ENCODE measurements at places on chromosomes 6 and 20.

DNA sequence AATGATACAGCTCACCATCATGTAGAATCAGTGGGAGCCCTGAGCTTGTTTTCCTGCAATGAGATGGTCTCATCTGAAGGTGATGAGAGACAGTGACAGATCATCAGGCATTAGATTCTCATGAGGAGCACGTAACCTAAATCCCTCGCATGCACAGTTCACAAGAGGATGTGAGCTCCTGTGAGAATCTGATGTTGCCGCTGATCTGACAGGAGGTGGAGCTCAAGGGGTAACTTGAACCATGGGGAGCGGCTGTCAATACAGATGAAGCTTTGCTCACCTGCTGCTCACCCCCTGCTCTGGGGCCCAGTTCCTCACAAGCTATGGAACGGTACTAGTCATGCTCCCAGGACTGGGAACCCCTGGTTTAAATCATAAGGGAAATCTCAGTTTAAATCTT, 89.2 kb downstream of the THBS2 start:
- DNase-seq, result no peak

GRCh38 chr6:71211799-71212198, 76.8 kb upstream of the OGFRL1 start:
- DNase-seq, result no peak

- DNase-seq, result no peak
These were observed 258.7 kb downstream of the THBS2 start for GRCh38 chr6:168994956-168995355.

GRCh38 chr6:36510365-36510764, 36.9 kb downstream of the STK38 start:
- DNase-seq, result no peak

DNA sequence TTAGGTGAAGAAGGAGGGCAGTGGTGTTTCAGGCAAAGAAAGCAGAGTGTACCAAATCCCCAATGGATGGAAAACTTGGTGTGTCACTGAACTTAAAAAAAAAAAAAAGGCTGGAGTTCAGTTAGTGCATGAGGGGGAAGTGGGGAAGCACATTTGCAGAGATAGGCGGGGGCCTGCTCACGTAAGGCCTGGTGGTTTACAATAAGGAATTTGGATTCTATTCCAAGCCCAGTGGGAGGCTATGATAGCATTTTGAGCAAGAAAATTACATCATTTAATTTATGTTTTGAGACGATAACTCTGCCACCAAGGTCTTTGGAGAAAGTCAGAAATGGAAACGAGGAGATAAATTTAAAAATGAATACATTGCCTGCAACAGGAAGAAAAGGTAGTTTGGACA, 225.5 kb downstream of the EYA4 start:
- no peak for DNase-seq

DNA sequence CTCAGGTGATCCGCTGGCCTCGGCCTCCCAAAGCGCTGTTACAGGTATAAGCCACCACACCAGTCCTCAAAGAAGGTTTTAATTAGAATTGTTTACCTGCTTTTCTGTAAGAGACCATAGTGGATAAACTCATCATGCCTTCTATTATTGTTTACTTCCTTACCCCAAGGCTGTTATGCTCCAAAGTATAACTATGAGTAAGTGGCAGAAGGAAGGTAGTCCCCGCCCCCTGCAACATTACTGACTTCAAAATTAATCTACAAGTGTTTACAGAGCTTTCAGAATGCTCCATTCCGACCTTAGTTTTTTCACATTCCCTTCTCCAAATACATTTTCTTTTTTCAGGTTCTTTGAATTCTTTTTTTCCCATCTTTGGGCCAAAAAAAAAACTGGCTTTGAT, 480.5 kb upstream of the NOX3 start:
- DNase-seq, result no peak

- no peak for DNase-seq
These were observed 114.4 kb upstream of the COL21A1 start for GRCh38 chr6:56361812-56362211.

DNA sequence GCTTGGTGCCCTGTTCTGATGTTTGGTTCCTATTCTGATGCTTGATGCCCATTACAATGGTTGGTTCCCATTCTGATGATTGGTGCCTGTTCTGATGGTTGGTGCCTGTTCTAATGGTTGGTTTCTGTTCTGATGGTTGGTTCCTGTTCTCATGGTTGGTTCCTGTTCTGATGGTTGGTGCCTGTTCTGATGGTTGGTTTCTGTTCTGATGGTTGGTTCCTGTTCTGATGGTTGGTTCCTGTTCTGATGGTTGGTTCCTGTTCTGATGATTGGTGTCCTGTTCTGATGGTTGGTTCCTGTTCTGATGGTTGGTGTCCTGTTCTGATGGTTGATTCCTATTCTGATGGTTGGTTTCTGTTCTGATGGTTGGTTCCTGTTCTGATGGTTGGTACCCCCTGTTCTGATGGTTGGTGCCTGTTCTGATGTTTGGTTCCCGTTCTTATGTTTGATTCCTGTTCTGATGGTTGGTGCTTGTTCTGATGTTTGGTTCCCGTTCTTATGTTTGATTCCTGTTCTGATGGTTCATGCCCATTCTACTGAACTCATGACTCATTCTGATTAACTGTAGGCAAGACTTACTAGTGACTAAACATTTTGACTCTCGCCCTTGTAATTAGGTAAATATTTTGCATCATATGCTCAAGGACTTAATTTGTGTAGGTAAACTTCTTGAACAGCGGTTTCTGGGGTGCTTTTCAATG, 146.2 kb downstream of the DLL1 start:
- DNase-seq, result no peak

DNA sequence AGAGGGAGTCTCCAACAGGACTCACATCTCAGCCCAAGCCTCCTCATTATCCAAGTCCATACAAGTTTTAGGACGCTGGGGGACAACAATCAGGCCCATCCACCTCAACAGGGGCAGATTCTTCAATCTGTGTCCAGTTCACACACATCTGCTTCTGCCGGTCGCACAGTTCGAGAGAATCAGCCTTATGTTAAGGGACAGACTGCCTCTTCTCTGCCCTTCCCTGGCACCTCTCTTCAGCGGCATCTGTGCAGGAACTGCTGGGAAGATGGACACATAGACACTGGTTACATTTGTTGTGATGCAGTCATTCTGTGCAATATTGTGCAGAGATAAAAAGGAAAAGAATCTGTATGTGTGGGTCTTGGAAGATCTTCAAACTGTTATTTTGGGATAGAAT, 21.0 kb downstream of the ULBP1 start:
- DNase-seq, result no peak

DNA sequence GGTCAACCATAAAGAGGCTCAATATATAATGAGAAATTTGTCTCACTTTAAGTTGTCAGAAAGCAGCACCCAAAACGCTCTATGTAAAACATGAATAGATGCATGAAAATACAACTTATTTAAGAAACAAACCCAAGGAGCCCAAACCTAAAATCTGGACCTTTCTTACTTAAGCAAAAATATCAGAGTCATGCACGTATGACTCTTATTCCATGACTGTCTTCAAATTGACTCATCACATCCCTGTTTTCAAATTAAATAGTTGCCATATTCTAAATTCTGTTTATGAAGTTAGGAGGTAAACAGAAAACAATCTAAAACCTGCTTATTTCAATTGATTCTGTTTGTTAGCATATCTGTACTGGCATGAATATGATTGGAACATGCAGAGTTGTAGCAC, 42.1 kb downstream of the ANKRD6 start:
- no peak for DNase-seq

GRCh38 chr6:33607126-33607783, 13.9 kb upstream of the ITPR3 start:
- DNase-seq, result no peak

- DNase-seq, result no peak
These were observed 40.8 kb upstream of the FOXP4 start for GRCh38 chr6:41505122-41506049.

- DNase-seq, result no peak
These were observed 1.3 kb upstream of the NDUFAF4 start for GRCh38 chr6:96899019-96899418.

DNA sequence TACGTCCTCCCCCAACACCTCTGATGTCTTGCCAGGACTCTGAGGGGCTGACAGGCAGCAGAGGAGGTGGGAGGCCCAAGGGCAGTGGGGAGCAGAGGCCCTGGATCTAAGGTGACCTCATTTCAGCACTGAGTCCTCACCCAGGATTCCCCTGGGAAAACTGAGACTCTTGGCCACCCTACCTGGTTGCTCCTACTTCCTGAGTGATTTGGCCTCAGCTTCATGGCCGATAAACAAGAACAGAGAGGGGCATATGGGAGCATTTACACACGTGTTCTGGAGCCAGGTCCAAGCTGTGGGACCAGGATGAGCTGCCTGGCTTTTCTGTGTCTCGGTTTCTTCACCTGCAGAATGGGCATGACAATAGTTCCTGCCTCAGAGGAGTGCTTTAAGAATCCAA, 133.8 kb downstream of the ANKRD60 start:
- DNase-seq, result no peak

DNA sequence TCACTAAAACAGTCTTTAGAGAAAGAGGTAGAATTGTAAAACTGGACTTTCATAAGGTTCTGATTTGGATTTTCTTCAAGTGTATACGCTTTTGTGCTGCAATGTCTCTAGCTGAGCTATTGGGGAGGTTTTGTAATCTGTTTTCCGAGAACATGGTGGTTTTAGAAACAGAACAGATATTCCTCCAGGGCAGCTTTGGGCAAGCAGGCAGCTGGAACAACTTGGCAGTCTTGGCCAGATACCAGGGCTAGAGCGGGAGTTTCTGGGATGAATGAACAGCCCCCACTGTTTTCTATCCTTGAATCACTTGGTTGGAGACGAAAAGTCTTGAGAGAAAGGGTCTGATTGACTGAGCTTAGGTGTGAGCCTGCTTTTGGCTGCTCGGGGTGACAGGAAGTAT, 17.1 kb upstream of the ARMC2 start:
- DNase-seq, result no peak

DNA sequence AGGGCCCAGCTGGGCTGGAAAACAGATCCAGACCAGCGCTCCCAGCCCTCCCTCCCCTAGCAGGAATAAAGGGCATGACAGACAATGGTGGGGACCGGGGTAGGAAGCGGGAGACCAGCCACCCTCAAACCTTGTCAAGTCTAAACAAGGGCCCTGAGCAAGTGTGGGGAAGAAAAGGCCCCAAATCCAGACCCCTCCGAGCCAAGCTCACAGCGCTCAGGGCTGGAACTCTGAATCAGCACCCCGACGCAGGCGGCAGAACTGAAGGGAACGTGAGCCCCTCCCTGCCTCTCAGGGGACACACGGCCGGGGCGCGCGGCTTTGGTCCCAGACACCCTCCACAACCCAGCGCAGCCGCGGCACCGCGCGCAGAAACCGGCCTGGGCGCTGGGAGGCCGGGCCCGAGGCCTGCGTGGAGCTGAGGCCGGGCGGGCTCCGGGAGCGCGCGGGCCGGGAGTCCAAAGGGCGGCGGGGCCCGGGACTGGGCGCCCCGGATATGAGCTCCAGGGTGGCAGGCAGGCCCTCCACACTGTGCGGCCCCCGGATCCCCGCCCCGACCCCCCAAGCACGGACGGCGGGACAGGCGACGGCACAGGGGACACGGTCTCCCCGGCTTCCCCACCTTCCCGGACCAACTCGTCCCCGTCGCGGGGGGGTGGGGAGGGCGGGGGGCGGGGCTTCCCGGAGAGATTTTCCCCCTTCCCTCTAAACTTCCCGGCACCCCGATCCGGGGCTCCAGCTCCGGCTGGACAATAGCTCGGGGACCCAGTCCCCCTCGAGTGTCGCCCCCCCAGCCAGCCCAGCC, 641 bp downstream of the TEAD3 start:
- DNase-seq, result no peak

DNA sequence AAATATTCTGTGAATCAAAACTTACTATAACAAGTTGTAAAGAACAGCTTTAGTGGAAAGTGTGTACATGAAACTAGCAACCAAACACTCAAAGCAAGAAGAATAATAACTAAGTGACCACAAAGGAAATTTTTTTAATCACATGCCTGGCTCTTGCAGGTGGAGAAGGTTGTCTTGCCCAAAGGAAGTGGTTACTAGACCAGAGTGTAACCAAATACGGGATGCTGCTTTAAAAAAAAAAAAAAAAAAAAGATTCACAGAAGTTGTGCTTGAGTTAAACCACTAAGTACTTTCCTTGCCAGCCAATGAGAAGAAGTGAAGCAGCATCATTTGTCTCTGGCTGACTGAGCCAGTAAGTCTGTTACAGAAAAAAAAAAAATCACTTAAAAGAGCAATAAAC, 19.1 kb upstream of the HLA-DQB1 start:
- no peak for DNase-seq

GRCh38 chr6:153038378-153039057, 36.0 kb upstream of the MTRF1L start:
- DNase-seq, result no peak

GRCh38 chr6:30918670-30919069, 4.6 kb downstream of the VARS2 start:
- DNase-seq, result no peak

Measured in NCI-H2081 treated with DMSO at 0.1 percent for 48 hours (cell line).